Activated T-helper 17 cell treated with anti-CD3 and anti-CD28 coated beads, Interleukin-2, amount 50 U/mL, for 72 hours (primary cell): ENCODE measurements at places on chromosomes 1 and 21. TPM values are rescaled to one million over a fixed set of nuclear protein-coding genes. Genes with fewer than 3 reads are reported as not detected.

The ABCG1 gene
- 8.2 TPM for total RNA-seq

The CLEC20A gene
- total RNA-seq, result not detected

DNA sequence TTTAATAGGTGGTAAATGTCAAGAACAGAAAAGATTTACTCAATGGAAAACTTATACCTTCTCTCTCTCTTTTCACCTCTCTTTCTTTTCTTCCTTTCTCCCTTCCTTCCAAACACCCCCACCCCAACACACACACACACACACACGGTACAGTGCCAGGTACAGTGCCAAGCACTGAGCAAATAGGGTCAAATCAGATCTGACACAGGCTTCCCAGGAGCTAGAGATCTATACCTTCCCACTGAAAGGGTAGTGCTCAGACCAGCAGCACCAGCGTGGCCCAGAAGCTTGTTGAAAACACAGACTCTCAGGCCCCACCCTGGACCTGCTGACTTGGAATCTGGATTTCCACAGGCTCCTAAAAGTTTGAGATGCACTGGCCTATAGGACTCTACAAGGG, 31.9 kb downstream of the IRF2BP2 start:
- ATAC-seq, result no peak

The SPATA45 gene
- total RNA-seq, result not detected

DNA sequence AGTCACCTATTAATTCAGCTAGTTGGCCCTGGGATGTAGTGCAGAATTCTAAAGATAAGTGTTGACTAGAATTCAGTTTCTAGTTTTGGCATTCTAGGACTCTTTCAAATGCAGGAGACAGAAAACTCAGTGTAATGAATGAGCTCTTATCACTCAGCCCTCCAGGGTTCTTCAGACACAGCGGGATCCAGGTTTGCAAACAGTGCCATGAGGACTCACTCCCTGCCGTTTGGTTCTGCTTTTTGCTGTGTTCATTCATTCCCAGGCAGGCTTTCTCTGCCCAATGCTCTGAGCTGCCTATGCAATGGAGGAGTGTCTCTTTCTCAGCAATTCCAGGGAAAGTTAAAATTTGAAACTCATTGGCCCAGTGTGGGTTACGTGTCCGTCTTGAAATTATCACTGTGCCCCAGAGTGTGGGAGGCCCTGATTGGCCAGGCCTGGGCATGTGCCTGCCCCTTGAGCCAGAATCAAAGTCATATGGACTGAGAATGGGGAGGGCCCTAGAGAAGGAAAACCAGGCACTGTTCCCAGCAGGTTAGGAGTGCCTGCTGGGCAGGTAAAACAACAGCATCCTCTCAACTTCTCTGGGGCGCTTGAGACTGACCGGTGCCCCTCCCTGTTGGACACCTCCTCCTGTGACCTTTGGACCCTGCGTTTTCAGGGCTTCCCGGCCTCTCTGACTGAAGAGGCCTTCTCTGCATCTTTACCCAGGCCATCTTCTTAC, 43.4 kb downstream of the TMEM51 start:
- ATAC-seq, result no peak

The RPE65 gene
- total RNA-seq, result not detected

The MPL gene
- total RNA-seq, result not detected

GRCh38 chr1:114641377-114641776, 28.5 kb downstream of the DENND2C start:
- no peak for ATAC-seq

The ARHGEF10L gene
- total RNA-seq, result not detected

DNA sequence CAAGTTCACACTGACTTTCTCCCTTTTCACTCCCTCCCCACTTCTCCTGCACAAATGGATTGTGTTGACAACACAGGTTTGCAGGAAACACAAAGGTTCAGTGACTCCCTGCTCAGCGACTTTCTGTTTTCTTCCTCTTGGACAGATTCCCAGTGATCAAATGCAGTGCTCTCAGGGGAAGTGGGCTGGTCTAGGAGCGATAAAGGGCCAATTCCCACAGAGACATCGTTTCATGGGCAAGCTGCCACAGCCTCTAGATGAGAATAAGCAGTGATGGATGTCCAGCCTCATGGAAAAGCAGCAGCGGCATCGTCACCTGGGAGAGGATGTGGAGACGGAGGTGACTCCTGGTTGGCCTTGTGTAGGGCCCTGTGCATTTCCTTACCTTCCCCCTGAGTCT, 30.6 kb downstream of the FYB2 start:
- no peak for ATAC-seq

DNA sequence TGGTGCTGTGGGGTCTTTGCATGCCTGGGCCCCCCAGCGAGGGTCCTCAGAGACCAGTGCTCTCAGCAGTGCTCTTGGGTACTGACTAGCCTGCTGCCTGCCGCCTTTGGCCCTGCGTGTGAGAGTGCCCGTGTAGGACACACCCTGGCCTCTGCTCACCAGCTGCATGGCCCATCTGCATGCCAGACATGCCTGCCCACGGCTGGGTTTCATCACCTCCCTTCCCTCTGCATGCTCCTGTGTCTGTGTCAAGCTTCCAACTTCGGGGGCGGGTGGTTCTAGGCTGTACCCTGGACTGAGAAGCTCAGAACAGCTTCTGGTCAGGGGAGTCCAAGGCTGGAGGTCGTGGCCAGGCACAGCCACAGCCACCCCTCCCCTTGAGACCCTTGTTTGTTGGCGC, 56.9 kb downstream of the PTPRF start:
- no peak for ATAC-seq

The CCDC30 gene
- total RNA-seq, result 2.4 TPM

- ATAC-seq, result no peak
Observed at GRCh38 chr1:221440658-221441057, 301.2 kb downstream of the DUSP10 start.

DNA sequence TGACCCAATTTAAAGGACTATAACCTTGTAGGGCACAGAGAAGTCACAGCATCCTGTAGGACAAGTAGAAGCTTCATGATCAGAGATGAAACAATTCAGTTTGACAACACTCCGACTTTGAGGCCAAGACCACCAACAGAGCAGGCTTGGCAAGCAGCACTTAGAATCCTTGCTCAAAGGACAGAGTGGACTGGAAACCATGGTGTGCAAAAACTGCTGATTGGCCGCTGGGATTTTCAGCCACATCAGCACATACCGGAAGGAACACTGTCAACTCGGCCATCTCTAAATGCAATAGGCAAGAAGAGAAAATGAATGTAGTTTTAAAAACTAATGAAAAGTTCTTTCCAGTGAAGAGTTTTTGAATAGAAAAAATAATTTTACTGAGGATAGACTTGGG, 92.0 kb upstream of the PRMT6 start:
- ATAC-seq, result no peak

- peak; percentile 57 for ATAC-seq
Observed at GRCh38 chr1:52636721-52637695, 4.0 kb downstream of the SHISAL2A start.

GRCh38 chr1:155008015-155008941, 5.7 kb downstream of the ZBTB7B start:
- peak; percentile 68 for ATAC-seq

The IGFN1 gene
- total RNA-seq, result 0.21 TPM
